GM18507 (cell line): ENCODE measurements at places on chromosomes 2 and 18.

DNA sequence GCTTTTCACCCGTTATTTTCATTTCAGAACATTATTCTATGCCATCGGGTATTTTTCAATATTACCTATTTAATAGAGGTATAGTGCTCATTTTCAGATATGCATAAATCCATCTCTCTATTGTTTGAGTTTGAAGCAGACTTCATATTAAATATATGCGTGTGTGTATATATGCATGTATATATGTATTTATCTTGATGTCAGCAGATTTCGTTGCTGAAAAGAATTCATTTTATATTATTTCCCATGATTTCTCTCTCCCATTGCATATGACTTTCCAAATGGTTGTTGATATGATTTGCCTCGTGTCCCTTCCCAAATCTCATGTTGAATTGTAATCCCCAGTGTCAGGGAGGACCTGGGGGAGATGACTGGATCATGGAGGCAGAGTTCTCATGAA is 28.6 kb upstream of the COPS8 start:
- DNase-seq: no peak

DNA sequence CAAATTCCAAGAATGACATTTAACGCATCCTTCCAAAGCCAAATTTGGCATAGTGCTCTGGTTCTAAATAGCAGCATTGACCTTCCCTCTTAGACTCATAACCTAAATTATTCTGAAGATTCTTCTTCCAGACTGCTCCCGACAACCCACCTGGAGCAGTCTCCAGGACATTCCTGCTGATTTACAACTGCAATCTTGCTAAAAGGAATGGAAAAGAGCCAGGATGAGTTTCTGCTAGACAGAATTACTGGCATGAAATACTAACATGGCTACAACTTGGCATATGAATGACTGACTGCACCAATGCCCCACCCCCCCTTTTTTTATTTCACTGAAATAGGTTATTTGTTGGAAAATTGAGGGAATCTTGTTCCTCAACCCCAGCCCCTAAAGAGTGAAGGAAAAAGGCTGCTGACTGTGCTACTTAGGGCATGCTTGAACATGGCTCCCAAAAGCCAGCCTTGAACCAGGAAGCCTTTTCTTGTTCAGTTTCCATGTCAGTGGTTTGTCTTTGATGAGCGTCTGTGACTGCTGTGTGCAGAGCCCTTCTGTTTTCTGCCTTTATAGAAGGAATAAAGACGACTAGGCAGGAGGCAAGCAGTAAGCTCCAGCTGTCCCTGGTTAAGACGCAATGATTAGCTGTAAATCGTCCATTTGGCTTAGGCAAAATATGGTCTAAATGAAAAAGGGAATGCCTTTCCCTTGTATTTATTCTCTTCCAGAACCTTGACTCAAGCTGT is 47.4 kb upstream of the ITGB6 start:
- DNase-seq: no peak

GRCh38 chr2:26243470-26244308 is 743 bp downstream of the HADHA start:
- no peak for DNase-seq

DNA sequence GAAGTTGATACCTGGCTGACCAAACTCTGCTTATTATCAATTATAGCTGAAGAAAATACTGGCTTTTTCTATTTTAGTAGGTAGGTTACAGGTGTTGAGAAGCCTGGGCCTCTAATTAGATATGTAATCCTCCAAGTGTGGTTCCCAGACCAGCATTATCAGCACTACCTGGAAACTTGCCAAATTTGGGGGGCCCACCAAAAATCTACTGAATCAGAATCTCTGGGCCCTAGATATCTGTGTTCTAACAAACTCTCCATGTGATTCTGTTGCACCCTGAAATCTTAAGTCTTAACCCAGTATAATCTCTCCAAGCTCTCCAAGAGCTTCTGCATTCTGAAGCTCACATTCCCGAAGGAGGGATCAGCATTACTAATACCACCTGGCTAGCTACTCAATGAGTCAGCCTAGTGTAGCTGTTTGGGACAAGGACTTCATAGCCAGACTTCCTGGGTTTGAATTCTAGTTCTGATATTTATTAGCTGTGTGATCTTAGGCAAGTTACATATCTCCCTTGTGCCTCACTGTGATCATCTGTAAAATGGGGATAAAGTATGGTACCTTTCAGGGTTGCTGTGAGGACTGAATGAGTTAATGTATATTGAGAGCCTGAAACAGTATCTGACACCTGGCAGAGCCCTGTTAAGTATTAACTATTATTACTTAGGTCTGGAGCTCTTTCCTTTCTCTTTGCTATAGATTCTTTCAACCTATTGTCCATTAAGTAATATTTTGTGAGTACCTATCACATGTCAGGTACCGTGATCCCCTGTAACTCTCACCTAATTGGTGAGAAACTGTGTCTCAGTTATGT is 94.1 kb upstream of the CD302 start:
- DNase-seq: no peak

GRCh38 chr2:74735009-74735408 is 81.0 kb downstream of the SEMA4F start:
- DNase-seq: no peak

DNA sequence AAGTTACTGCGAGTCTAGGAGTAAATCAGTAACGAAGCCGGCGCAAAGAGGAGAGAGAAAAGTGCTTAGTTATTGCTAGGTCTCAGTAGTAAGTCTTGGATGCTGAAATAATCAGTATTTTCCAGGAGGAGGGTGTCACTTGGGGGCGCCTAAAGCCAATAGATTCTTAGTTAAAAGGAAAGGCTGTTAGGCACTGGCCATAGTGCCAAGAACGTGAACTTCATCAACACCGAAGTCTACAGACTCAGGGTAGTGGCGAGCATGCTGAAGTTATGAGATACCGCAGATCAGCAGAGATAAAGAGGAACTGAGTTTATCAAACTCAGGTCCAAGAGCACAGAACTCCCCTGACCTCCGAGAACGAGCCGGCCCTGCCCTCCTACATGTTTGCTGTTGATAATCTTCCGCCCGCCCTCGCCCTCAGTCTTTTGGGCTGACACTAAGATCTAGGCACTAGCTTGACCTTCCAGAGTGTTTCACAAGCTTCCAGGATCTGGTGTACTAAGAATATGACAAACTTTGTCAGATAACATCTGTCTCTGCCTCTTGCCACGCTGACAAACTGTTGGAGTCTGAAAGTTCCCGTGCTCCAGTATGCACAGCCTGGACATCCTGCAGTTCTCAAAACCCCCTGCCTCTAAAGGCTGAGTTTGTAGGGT is 49.2 kb downstream of the CYB5A start:
- DNase-seq: no peak

GRCh38 chr2:28510184-28510583 is 14.3 kb downstream of the PLB1 start:
- DNase-seq: no peak

- DNase-seq: no peak
Measured at GRCh38 chr2:27647289-27647688, 16.1 kb downstream of the SUPT7L start.

GRCh38 chr2:209424781-209425470 is 1.1 kb downstream of the MAP2 start:
- no peak for DNase-seq

DNA sequence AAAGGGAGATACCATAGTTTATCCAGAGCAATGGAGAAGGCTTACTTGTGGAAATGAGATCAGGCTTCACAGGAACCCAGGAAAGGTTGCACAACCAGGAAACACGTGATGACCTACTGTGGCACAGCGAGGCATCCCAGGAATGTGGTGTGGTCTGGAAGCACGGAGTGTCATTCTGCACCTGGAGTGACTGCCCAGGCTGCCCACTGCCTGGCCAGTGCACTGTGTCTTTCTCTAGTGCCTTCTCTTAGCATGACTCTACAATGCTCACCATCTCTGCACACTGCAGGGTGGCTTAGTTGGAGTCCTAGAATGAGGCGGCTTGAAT is 48.9 kb downstream of the CHST9 start:
- DNase-seq: no peak

GRCh38 chr18:41268271-41268670 is 686.8 kb upstream of the PIK3C3 start:
- no peak for DNase-seq

GRCh38 chr2:205695460-205695991 is 13.2 kb downstream of the NRP2 start:
- DNase-seq: no peak

DNA sequence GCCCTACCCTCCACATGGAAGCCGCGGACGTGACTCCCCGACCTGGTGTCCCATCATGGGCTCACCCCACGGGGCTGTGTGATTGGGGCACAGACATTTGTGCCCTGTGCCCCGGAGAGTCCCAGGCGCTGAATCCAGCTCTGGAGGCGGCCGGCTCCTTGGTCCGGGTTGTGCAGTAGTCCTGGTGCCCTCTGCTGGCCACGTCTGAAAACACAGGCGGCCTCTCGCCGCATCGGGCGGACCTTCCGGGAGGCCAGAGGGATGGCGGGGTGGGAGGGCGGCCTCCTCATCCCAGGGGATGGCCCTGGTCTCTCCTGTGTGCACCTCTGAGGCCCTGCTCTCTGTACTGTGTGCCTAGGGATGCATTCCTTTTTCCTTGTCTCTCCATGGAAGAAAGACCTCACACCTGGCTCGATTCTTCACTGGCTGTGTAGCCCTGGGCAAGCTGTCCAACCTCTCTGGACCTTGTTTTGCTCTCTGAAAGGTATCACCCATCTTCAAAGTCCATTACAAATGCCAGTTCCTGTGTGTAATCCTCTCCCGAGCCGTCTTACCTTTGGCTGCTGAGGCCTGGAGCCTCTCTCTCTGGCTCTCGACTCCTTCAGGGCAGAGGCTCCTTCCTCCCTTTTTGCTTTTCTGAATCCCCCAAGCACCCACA is 27.6 kb downstream of the CELF4 start:
- DNase-seq: peak; percentile 62

DNA sequence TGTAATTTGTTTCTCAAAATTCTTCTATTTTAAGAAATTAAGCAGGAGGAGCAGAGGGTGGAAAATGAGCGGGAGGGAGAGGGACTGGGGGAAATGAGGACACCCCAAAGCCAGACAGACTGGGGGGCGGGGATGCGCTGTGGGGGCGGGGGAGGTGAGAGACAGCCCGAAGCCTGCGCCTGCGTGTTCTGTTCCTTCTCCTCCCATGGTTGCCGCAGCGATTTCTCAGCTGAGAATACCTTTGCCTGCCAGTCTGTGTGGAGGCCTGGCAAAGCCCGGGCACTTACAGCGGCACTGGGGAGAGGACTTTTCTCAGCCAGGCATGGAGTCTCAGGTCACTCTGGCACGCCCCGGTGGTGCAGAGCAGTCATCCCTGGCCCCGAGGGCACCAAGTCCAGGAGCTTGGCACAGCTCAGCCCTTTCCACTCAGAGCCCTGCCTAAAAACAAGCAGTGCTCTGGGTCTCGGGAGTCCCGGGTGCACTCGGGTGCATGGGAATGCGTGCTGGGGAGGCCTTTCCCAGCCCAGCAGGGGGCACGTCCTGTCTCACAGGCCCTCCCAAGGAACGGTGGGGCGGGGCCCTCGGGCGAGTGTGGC is 289.3 kb upstream of the HS6ST1 start:
- no peak for DNase-seq

GRCh38 chr2:192957425-192957824 is 762.7 kb upstream of the TMEFF2 start:
- no peak for DNase-seq

GRCh38 chr2:216799873-216800431 is 59.9 kb downstream of the TNP1 start:
- no peak for DNase-seq

DNA sequence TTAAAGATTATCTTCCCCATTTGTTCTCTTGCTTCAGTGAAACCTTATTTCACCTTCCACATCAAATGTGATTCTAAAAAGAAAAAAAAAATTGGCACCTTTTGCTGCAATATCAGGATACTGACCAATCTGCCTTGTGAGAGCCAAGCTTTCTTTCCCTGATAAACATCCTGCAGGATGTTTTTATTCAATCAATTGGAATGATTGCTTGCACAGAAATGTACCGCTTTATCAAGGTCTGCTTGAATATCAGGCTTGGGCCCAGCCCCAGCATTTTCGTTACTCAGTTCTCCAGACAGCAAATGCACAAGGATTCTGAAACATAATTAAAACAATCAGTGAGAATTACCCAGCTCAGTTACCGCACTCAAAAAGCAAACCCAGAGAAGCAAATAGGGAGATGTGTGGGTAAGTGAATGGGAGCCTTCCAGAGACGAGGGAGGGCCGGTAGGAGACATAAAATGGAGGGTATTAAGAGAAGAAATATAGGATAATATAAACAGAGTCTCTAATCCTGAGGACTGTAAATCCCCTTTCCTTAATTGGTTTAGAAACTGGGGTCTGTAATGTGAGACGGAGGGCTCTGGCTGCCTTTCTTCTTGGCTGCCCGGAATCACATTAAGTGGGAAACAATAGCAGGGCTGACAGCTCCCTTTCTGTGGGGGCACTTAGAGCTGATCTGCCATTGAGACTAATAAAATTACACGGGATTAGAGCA is 291.8 kb downstream of the ICOS start:
- DNase-seq: no peak

- no peak for DNase-seq
Measured at GRCh38 chr2:56753182-56753581, 569.4 kb downstream of the CCDC85A start.

DNA sequence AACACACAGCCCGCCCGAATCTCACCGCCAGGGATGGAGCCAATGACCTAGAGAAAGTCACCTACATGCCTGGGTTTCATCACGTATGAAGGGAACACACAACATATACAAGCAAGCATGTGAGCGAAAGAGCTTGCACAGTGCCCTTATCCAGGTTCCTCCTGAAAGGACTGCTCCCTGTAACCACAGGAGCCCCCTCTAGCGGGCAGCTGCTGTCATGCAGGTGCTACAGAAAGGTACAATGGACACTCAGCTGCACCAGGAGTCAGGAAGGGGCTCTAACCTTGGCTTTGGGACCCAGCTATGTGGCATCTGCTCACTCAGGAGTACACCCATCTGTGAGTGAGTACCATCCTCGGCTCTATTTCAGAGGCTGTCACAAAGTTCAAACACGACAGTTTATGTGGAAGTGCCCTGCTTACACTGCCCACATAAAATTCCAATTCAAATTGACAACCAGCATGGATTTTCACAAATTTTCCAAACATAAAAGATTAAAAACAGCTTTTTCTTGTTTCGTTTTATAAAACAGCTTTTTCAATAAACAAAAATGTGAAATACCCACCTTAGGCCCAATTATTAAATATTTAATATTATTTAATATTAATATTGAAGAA is 3.5 kb downstream of the NDUFA10 start:
- peak; percentile 43 for DNase-seq

DNA sequence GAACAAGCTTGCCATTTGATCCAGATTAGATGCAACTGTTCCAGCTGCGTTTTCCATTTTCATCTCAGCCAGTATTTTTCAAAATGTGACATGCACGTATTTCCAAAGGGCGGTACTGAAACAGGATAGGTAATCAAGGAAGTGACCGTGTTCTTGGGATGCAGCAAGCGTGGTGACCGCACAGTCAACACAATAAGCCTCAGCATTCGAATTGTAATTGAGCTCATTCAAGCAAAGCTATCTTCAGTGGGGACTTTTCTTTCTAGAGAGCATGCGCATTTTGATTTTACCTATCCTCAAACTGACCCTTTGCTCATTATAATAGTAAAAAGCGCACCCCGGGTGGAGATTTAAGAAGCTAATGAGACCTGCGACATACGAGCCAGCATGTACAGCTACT is 3.4 kb upstream of the ALPP start:
- DNase-seq: no peak

- DNase-seq: no peak
Measured at GRCh38 chr2:34498561-34498960, 899.5 kb upstream of the FAM98A start.
